Globus pallidus (tissue), 1 donor: ENCODE measurements at places on chromosomes 1 and 21.
A peak's percentile ranks its signal among the peaks of the same experiment; 100 is the strongest.

- DNase-seq = no peak
Observed at GRCh38 chr1:201985355-201985754, 2.9 kb downstream of the RNPEP start.

- no peak for DNase-seq
Observed at GRCh38 chr21:20151741-20152140, 846.5 kb upstream of the NCAM2 start.

DNA sequence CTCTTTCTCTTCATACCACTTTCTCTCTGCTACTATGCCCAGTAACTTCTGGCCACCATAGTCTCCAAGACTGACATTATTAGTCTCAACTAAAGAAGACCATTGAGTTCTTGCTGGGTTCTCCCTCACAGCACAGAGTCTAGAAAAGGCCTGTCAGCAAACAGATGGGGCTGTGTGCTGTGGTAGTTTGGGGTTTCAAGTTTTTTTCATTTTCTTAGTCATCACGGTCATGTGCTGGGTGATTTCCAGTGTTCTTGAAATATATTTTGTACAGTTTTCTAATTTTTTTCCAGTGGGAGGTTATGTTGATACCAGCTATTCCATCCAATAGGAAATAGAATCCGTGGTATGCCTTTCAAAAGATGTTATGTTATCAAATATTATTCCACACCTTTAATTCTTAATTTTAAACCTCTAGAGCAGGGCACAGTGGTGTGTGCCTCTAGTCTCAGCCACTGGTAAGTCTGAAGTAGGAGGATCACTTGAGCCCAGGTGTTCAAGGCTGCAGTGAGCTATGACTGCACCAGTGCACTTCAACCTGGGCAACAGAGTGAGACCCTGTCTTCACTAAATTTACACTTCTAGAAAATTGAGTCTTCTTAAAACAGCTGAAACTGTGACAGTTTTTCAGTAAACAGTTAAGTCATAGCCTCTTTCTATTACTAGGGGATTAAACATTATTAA, 8.3 kb downstream of the CFHR2 start:
- no peak for DNase-seq

- DNase-seq = no peak
Observed at GRCh38 chr1:186302381-186302920, 72.6 kb downstream of the TPR start.

DNA sequence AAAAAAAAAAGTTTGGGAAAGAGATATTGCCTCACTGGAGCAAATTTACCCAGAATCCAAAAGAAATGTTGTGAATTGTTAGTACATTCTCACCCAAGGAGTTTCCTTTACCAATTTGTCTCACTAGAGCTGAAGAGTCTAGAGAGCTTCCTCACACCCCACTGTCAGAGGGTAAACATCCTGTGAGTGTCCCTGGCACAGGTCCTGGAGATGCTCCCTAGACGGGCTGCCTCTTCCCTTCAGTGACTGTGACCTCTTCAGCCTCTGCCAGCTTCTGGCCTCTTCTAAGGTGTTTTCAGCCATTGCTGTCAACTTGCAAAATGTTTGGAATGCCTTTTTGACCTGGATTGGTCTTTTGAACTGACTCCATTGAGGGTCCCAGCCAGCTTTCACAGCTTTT, 159.4 kb downstream of the DHRS3 start:
- no peak for DNase-seq

DNA sequence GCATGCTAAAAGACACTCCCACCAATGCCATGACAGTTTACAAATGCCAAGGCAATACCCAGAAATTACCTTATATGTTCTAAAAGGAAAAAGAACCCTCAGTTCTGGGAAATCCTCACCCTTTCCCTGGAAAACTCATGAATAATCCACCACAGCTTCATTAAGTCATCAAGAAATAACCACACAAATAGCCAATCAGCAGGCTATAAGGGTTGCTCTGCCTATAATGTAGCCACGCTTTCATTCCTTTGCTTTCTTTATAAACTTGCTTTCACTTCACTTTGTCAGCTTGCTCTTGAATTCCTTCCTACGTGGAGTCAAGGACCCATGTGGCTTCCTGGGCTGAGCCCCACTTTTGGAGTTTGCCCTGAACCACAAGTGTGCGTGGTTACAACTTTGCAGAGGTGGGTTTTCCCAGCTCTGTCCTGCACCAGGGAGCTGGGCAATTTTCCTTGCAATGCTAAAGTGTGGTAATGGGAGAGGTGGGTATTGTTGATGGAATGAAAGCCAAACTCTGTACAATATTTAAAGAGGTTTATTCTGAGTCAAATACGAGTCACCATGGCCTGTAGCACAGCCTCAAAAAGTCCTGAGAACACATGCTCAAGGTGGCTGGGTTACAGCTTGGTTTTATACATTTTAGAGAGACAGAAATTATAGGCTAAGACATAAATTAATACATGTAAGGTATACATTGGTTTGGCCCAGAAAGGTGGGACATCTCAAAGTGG, 42.2 kb upstream of the COG2 start:
- DNase-seq = no peak

GRCh38 chr1:57839067-57839466, 415.2 kb upstream of the DAB1 start:
- no peak for DNase-seq

- no peak for DNase-seq
Observed at GRCh38 chr1:32782086-32782485, 35.1 kb downstream of the YARS1 start.

DNA sequence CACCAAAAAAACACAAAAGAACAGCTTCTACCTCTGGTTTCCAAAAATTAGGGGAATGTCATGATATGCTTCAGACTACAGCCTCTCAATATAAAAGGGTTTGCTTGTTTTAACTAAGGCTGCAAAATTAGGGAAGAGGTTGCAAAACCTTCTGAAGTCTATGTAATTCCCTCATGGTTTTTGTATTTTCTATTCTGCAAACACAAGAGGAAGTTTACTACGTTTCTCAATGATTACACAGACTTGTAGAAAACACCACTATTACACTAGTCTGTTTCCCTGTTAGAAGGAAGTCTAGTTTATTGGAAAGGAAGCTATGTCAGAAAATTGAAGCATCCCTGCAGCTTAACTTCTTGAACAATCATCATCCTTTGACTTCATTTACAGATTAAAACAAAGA, 229.7 kb upstream of the FMN2 start:
- DNase-seq = no peak

DNA sequence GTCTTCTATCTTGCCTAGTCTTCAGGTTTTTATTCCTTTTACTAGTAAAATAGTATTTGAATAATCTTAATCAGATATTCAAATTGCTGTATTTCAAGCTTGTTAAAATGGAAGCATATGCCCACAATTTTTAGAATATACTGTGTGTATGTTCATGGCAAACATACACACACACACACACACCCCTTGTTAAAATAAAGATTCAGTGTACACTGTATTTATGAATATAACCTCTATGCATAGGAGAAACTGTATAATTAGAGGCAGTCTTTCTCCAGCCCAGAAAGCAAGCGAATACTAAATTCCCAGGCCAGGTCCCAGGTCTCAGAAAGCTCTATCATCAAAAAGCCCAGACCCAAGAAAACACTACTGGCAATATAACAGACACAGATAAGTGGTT, 57.8 kb downstream of the JAK1 start:
- DNase-seq = no peak

DNA sequence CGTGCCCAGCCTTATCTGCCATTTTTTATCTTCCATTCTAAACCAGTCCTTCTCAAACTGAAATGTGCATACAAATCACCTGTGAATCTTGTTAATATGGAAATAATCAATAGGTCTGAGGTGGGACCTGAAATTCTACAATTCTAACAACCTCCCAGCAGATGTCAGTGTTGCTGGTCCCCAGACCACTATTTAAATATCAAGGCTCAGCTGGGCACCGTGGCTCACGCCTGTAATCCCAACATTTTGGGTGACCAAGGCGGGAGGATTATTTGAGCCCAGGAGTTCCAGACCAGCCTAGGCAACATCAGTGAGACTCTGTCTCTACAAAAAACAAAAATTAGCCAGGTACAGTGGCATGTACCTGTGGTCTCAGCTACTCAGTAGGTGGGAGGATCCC, 4.1 kb downstream of the UQCRHL start:
- no peak for DNase-seq

- peak; percentile 10 for DNase-seq
Observed at GRCh38 chr1:157652859-157653493, 47.6 kb downstream of the FCRL3 start.

- DNase-seq = no peak
Observed at GRCh38 chr1:94231746-94232145, 5.6 kb downstream of the ARHGAP29 start.

GRCh38 chr1:100724281-100724680, 4.7 kb downstream of the VCAM1 start:
- DNase-seq = no peak

DNA sequence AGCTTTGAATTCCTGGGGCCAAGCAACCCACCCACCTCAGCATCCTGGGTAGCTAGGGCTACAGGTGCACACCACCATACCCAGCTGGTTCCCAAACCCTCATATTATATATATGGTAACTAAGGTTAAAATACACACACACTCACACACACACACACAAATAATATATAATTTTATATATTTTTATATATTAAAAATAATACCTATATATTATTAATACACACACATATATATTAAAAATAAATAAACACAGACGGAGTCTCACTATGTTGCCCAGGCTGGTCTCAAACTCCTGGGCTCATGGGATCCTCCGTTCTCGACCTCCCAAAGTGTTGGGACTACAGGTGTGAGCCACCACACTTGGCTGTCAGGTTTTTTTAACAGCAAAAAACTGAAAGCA, 31.9 kb downstream of the SCAF4 start:
- no peak for DNase-seq

- no peak for DNase-seq
Observed at GRCh38 chr1:183583466-183583865, 6.8 kb downstream of the NCF2 start.

- no peak for DNase-seq
Observed at GRCh38 chr21:41411449-41412089, 14.5 kb upstream of the MX1 start.

GRCh38 chr21:41817228-41817627, 50.4 kb upstream of the RIPK4 start:
- DNase-seq = peak; percentile 35

GRCh38 chr1:65229201-65229600, 80.1 kb upstream of the DNAJC6 start:
- no peak for DNase-seq
